ENCODE measurements at places on chromosomes 11 and 22. TPM values are rescaled to one million over a fixed set of nuclear protein-coding genes. Genes with fewer than 3 reads are reported as not detected.

DNA sequence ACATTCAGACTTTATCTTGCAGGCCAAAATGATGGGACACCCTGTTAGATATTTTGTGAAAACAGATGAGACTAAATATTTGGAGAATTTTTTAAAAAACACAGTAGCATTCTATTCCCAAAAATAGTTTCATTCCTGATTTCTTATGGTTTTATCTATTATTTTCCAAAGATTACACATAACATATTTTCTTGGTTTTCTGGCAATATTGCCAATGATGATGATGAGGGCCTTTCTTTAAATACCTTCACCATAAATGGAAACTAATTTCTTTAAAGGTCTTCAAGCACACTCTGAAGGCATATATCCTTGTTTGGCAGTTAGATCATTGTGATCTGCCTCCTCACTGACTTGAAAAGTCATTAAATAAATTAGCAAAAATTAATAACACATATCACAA lies 522.3 kb upstream of the LUZP2 start:
- DNase-seq, result no peak

Gene FANCF
- total RNA-seq, result 12.0 TPM

GRCh38 chr22:48947636-48948035 lies 880.0 kb downstream of the BRD1 start:
- no peak for DNase-seq

GRCh38 chr22:46764779-46765485 lies 2.5 kb downstream of the TBC1D22A start:
- no peak for DNase-seq

- no peak for DNase-seq
Observed at GRCh38 chr11:122563761-122564160, 91.8 kb upstream of the UBASH3B start.

DNA sequence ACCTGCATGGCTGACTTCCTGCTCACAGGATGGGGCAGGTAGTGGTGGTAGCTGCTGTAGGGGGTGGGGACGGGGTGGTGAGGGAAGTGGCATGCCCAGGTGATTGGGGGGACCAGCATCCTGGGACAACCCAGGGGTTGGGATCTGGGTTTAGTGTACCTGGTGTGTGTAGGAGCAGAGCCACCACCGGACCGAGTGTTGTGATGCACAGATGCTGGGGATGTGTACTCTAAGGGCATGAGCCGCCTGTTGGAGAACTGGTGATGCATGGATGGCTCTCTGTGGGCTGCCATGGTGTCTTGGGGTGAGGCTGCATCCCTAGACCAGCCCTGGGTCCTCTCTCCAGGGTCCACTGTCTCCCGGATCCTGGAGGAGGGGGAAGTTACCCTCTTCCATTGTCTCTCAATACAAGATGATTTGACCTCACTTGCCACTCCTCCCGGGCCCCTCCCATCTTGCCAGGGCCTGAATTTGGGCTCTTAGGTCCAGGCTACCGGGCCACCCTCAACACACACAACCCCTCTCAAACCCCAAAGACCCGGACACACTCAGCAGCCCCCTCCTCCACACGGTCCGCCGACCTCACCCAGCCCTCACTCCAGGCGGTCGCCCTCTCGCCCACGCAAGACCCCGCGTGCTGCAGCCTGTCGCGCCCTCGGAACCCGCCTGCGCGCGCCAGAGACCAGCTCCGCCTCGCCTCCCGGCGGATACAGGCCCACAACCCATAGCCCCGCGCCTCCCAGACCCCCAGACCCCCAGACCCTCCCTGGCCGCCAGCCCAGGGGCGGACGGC lies 619 bp downstream of the LRRC75B start:
- peak; percentile 65 for DNase-seq

Gene OR52J3
- not detected for total RNA-seq

DNA sequence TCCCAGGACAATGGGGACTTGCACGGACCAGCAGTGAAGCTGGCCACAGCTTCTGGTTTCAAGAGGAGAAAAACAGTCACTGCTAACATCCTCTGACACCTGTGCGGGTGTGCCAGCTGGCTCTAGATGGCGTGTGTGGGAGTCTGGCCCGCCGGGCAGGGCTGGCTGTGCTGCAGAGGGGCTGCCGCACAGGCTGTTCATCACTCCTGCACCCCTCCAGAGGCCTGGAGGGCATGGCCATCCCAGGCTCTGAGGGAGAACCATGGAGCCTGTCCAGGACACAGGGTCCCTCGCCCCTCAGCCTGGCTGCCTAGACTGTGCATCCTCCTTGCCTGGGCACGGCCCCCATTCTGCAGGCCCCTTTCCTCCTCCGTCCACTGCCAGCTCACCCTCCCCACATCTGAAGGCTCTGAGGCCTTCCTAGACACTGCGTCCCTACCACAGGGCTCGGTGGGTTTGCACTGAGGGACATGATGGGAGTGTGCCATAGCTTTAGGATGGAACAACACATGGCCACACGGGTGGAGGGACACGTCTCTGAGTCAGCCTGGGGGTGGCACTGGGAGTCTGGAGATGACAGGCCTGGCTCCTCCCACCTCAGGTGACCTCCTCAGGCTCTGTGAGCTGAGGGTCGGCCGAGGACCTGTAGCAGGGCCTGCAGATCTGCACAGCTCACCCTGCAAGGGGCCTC lies 42.1 kb upstream of the GNB1L start:
- DNase-seq, result no peak

DNA sequence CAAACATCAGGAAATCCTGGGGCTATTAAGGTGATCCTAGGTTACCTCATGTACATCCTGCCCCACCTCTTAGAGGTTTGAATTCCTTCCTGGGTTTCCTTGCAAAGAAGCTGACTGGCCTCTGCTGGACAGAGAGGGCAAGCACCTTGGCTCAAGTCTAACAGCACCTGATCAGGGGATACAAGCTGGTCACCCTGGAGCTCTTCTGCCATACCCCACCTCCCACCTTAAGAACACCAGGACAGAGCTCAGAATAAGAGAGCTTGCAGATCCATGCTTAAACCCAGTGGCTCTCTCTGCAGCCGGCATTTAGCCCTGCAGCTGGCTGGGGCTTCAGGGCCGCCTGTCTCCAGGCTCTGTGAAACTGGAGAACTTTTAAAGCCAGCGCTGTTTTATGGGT lies 386.6 kb upstream of the NARS2 start:
- no peak for DNase-seq

DNA sequence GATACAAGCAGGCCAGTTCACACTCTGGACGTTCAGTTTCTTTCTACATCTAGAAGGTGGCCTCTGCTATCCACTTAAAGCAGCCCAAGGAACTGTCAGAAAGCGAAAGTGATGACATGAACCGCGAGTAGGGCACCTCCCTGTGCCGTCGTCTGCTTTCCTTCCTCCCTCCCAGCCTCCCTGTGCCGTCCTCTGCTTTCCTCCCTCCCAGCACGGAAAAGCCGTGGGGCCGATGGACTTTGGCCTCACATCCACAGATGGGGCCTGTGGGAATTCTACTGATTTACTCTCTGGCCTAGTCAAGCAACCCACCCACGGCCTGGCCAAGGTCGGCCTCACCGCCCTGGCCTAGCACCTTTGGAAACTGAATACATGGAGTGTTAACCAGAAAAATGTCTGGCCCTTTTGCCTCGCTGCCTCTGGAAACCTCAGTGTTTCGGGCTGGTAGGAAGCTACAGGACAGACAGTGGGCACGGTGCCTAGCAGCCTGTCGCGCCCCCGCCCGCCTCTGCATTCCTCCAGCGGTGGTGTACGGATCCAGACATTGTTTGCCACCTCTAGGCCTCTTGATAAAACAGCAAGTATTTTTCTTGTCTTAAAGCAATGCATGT lies 14.2 kb downstream of the PEX26 start:
- peak; percentile 76 for DNase-seq
